ENCODE measurements at places on chromosomes 11 and 22. TPM values are rescaled to one million over a fixed set of nuclear protein-coding genes. Genes with fewer than 3 reads are reported as not detected.

KCNK4 gene
- total RNA-seq = 0.21 TPM

CDHR5 gene
- total RNA-seq = 0.04 TPM

MMP3 gene
- not detected for total RNA-seq

TIGD3 gene
- total RNA-seq = 0.77 TPM

FGF4 gene
- not detected for total RNA-seq

CDC45 gene
- 26.5 TPM for total RNA-seq

SPDYC gene
- not detected for total RNA-seq

C11orf52 gene
- not detected for total RNA-seq

THY1 gene
- total RNA-seq = 14.4 TPM

RFPL1 gene
- not detected for total RNA-seq

KIAA1671 gene
- 9.5 TPM for total RNA-seq

ZNF214 gene
- 1.5 TPM for total RNA-seq

TCIRG1 gene
- total RNA-seq = 188 TPM

PATE4 gene
- not detected for total RNA-seq

PHF21B gene
- total RNA-seq = 1.2 TPM

ENTHD1 gene
- total RNA-seq = not detected

BTBD18 gene
- not detected for total RNA-seq

C11orf87 gene
- not detected for total RNA-seq

ART1 gene
- total RNA-seq = not detected

SMTNL1 gene
- not detected for total RNA-seq

HBD gene
- not detected for total RNA-seq

MYOD1 gene
- not detected for total RNA-seq

SEZ6L gene
- not detected for total RNA-seq

CASP12 gene
- total RNA-seq = not detected

MCHR1 gene
- total RNA-seq = not detected

RAB6A gene
- total RNA-seq = 42.5 TPM

SYT9 gene
- total RNA-seq = 0.31 TPM

CYTH4 gene
- total RNA-seq = 0.76 TPM

NCAM1 gene
- total RNA-seq = not detected

DNAJB7 gene
- total RNA-seq = not detected

TYR gene
- not detected for total RNA-seq

KAT5 gene
- 51.1 TPM for total RNA-seq

OR51B2 gene
- not detected for total RNA-seq

DUSP8 gene
- total RNA-seq = 1.3 TPM

OR51B4 gene
- not detected for total RNA-seq

CTSW gene
- not detected for total RNA-seq

KDELR3 gene
- total RNA-seq = 18.2 TPM
